Natural killer cell treated with Interleukin-12 subunit alpha and Interleukin-12 subunit beta and Interleukin-15 and Interleukin-18, amount 100 ng/mL, for 72 hours (primary cell): ENCODE measurements at places on chromosomes 12 and 14. TPM values are rescaled to one million over a fixed set of nuclear protein-coding genes. Genes with fewer than 3 reads are reported as not detected.

DNA sequence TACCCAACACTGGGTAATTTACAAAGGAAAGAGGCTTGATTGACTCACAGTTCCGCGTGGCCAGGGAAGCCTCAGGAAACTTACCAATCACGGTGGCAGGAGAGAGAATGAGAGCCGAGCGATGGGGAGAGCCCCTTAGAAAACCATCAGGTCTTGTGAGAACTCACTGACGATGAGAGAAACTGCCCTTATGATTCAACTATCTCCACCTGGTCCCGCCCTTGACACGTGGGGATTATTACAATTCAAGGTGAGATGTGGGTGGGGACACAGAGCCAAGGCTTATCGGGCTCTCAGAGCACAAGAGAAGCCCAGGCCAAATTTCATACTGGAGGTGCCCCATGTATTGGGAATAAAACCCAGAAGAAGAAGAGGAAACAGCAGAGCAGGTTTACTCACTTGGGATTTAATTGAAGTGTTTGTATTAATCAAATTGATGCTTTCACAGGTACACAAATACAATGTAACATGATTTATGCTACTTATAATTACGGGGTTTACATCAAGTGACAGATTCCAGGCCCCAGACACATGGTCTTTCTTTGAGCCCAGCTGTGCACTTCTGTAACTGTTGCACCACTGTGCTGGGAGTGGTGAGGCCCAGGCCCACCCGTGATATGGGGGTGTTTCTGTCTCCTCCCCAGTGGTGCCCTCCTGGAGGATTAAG, 8.2 kb upstream of the CCDC85C start:
- no peaks in the 10 kb centered on the region for H3K4me1 ChIP-seq
- no peak overlapping the region for H3K27ac ChIP-seq
- no peak overlapping the region for H3K4me3 ChIP-seq

DNA sequence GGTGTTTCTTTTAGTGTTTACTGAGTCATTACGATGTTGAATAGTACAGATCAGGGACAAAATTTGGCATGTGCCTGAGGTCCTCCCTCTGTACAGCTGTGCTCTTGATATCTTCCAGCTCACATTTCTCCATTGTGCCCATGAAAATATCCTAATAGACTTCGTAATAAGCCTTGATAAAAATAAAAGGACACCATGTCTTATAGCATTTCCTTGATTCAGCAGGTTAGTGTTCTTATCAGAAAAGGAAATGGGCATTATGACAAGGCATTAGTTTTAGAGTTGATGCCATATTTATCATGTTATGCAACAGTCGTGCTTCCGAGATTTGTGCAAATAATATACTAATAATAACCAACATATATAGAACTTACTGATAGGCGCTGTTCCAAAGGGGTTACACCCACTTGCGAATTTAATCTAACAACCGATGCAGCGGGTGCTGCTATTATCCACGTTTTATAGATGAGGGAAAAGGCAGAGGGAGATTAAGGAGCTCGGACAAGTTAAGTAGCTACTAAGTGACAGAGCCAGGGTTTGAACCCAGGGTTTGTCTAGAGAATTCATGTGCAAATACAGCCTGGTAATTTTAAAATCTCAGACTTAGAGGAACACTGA, 15.1 kb upstream of the WNK1 start:
- no peak overlapping the region for H3K4me3 ChIP-seq
- H3K36me3 ChIP-seq: no peaks in the 10 kb centered on the region
- H3K4me1 ChIP-seq: no peaks in the 10 kb centered on the region

GRCh38 chr14:58574623-58575022, 63.1 kb upstream of the DACT1 start:
- H3K4me3 ChIP-seq: no peak overlapping the region
- no peak overlapping the region for H3K27ac ChIP-seq
- no peaks in the 10 kb centered on the region for H3K4me1 ChIP-seq

DNA sequence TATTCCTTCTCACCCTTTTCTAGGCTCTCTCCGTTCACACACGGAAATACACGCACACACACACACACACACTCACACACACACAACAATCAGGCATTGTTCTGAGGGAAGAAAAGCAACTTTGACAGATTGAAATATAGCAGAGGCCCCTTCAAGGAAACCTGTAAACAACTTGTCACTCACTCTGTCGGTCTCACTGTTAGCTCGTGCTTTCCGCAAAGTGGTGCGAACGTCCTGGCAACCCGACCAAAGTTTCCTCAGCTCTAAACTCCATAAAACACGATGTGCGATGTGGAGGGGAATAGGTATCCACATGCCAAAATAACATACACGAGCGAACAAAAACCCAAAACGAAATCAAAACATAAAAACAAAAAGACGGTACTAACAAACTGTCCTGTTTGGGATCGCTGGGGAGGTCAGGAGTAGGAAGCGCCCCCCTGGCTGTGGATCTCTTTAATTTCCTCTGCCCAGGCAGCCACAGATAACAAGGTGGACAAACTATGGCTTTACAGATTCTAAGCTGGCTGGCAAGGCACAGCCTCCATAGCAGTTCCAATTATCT, 822 bp upstream of the SOX5 start:
- H3K4me1 ChIP-seq: no peaks in the 10 kb centered on the region
- no peak for DNase-seq
- no peak overlapping the region for H3K4me3 ChIP-seq
- no peaks in the 10 kb centered on the region for H3K27me3 ChIP-seq
- no peak overlapping the region for H3K27ac ChIP-seq

The SUOX gene
- 12.2 TPM for total RNA-seq

DNA sequence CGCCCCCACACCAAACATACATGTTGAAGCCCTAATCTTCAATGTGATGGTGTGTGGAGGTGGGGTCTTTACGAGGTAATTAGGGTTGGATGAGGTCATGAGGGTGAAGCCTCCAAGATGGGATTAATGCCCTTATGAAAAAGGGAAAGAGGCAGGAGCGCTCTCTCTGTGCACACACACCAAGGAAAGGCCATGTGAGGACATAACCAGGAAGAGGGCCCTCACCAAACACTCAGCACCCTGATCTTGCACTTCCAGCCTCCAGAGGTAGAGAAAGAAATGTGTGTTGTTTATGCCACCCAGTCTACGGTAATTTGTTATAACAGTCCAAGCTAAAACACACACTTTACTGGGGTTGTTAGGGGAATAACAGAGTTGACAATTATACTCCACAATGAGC, 14.6 kb upstream of the PITPNM2 start:
- H3K4me3 ChIP-seq: no peak overlapping the region
- no peaks in the 10 kb centered on the region for H3K27me3 ChIP-seq
- peaks cover 5% of the 10 kb centered on the region for H3K4me1 ChIP-seq
- no peak for DNase-seq
- H3K27ac ChIP-seq: no peak overlapping the region
- H3K36me3 ChIP-seq: no peaks in the 10 kb centered on the region

The OR6S1 gene
- not detected for total RNA-seq

- H3K4me1 ChIP-seq: peaks cover 26% of the 10 kb centered on the region
- peaks cover 14% of the 10 kb centered on the region for H3K36me3 ChIP-seq
- H3K27me3 ChIP-seq: no peaks in the 10 kb centered on the region
- no peak for DNase-seq
- no peak overlapping the region for H3K4me3 ChIP-seq
Measured at GRCh38 chr12:89236748-89237383, 115.4 kb downstream of the DUSP6 start.

GRCh38 chr12:2648406-2648805, 146.4 kb upstream of the FKBP4 start:
- no peak overlapping the region for H3K4me3 ChIP-seq
- peaks cover 30% of the 10 kb centered on the region for H3K27me3 ChIP-seq
- no peak for DNase-seq
- H3K4me1 ChIP-seq: no peaks in the 10 kb centered on the region

DNA sequence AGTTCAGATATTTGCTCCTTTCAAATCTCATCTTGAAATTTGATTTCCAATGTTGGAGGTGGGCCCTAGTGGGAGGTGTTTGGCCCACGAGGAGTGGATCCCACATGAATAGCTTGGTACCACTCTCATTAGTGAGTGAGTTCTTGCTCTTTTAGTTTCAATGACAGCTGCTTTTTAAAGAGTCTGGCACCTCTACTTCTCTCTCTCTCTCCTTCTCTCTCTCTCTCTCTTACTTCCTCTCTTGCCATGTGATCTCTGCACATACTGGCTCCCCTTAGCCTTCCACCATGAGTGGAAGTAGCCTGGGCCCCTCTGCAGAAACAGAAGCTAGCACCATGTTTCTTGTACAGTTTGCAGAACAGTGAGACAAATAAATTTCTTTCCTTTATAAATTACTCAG, 25.1 kb downstream of the GPR65 start:
- H3K4me1 ChIP-seq: peaks cover 49% of the 10 kb centered on the region
- H3K36me3 ChIP-seq: peaks cover 20% of the 10 kb centered on the region
- no peaks in the 10 kb centered on the region for H3K27me3 ChIP-seq
- H3K4me3 ChIP-seq: peak overlapping the region; percentile 71
- DNase-seq: no peak
- H3K27ac ChIP-seq: peak overlapping the region; percentile 81

DNA sequence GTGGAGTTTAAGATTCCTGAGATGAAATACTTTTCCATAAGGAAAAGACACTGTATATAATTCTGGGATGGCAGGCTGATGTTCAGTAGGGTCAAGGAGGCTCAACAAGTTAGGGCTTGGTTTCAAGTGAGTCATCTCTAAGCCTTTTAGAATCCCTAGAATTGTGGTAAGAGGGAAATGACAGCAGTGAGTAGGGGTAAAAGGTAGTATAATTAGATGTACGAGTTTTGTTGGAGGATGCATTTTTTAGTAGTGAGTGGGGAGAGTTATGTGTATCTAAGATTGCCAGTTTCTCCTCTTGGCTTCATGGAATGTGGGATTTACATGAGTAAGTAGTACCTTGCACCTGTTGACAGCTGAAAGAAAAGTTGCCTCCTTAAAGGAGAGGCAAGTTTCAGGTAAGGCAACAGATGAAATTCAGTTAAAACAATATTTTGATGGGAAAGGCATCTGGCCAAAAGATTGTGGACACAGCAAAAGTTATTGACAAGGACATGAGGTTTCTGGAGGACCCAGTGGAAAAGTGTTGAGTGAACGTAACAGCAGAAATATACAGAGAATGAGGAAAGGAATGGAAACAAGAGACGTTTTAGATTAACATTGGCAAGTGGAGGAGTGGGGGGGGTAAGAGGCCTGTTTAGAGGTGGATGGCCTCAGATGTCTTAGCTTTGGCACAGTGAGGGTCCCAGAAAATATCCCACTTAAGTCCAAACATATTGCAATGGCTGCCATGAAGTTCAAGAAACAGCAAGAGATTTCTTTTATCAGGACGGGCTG, 21.8 kb downstream of the LMO3 start:
- H3K4me1 ChIP-seq: no peaks in the 10 kb centered on the region
- H3K27ac ChIP-seq: no peak overlapping the region
- no peak for DNase-seq

- no peak overlapping the region for H3K4me3 ChIP-seq
- peaks cover 35% of the 10 kb centered on the region for H3K27me3 ChIP-seq
Measured at GRCh38 chr14:90137807-90138206, 76.0 kb downstream of the KCNK13 start.

- H3K27me3 ChIP-seq: no peaks in the 10 kb centered on the region
- no peak overlapping the region for H3K4me3 ChIP-seq
- no peaks in the 10 kb centered on the region for H3K4me1 ChIP-seq
- no peak for DNase-seq
- H3K27ac ChIP-seq: no peak overlapping the region
Measured at GRCh38 chr12:3307389-3307788, 183.6 kb upstream of the PRMT8 start.

DNA sequence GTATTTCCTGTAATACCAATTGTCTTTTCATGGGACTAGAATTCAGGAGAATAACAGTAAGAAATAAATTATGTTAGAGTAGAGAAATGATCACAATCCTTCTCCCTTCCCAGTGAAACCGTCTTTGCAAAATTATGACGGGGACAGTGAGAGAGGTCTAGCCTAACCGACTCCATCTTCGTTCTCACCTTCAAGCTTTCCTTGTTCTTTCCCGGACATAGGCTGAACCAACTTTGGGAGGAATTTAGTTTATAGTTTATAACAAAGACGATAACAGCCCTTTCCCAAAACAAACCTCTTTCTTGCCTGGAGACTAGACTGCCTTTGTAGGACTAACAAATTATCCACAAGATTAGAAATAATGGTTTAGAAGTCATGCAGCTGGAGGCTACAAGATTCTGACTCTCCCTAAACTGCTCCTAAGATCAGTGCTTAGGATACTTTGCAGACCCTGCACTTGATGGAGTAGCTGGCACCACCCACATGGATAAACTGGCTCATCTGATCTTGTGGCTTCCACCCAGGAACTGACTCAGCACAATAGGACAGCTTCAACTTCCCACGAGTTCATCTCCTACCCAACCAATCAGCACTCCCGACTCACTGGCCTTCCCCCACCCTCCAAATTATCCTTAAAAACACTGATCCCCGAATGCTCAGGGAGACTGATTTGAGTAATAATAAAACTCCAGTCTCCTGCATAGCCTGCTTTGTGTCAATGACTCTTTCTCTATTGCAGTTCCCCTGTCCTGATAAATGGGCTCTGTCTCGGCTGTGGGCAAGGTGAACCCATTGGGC, 521.2 kb upstream of the TBX3 start:
- H3K27me3 ChIP-seq: no peaks in the 10 kb centered on the region
- no peak overlapping the region for H3K27ac ChIP-seq
- H3K4me1 ChIP-seq: no peaks in the 10 kb centered on the region
- no peak overlapping the region for H3K4me3 ChIP-seq
- no peak for DNase-seq

DNA sequence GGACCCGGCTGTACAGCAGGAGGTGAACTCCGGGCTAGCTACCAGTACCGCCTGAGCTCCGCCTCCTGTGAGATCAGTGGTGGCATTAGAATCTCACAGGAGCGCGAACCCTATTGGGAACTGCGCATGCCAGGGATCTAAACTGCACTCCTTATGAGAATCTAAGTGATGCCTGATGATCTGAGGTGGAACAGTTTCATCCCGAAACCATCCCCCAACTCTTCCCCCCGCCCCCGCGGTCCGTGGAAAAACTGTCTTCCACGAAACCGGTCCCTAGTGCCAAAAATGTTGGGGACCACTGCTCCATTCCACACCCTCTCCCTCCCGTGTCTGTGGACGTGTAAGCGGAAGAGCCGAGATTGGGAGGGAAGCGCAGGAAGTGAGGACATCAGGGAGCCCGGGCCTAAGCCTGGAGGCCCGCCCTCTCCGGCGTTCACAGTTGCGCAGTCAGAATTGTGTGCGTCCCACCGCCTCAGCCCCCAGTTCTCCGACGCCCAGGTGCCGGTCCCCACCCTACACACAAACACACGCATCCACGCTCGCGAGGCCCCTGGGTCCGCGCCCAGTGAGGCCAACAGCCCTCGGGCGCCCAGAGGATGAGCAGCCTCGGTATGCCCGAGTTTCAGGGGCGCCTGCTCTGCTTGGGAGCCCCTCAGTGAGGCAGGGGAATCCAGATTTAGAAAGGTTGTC, 1.8 kb upstream of the RNASE4 start:
- DNase-seq: peak; percentile 84
- H3K4me3 ChIP-seq: no peak overlapping the region
- H3K27me3 ChIP-seq: no peaks in the 10 kb centered on the region
- H3K27ac ChIP-seq: no peak overlapping the region
- peaks cover 18% of the 10 kb centered on the region for H3K4me1 ChIP-seq

- H3K36me3 ChIP-seq: peaks cover 9% of the 10 kb centered on the region
- H3K4me3 ChIP-seq: no peak overlapping the region
- H3K27me3 ChIP-seq: no peaks in the 10 kb centered on the region
- H3K4me1 ChIP-seq: peaks cover 30% of the 10 kb centered on the region
- no peak for DNase-seq
Measured at GRCh38 chr14:64193821-64194220, 100.3 kb downstream of the ESR2 start.
